Putamen (tissue), 1 donor: ENCODE measurements at places on chromosomes 13 and 19.

DNA sequence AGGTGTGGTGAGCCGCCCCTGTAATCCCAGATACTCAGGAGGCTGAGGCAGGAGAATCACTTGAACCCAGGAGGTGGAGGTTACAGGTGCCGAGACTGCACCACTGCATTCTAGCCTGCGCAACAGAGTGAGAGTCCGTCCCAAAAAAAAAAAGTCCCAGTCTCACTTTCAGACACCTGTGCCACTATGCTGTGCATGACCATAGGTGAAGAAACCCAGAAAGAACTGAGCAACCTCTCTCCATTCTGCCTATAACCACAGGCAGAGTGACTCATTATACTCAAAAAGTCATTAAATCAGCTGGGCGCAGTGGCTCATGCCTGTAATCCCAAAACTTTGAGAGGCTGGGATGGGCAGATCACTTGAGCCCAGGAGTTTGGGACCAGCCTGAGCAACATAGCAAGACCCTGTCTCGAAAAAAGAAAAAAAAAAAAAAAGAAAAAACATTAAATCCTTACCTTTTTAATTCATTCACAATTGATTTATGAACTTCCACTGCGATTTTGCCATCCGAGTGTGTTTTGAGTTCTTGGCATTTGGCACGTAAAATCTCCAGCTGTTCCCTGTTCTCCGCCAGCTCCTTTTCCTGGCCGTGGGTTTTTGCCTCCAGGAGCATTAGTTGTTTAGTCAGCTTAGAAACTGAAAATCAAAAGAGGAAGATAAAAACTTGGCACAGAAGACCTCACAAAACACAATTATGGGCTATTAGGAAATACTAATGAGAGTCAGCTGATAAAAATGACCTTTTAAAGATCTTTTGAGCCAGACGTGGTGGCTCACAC, 45.5 kb upstream of the SLC7A9 start:
- DNase-seq: no peak

DNA sequence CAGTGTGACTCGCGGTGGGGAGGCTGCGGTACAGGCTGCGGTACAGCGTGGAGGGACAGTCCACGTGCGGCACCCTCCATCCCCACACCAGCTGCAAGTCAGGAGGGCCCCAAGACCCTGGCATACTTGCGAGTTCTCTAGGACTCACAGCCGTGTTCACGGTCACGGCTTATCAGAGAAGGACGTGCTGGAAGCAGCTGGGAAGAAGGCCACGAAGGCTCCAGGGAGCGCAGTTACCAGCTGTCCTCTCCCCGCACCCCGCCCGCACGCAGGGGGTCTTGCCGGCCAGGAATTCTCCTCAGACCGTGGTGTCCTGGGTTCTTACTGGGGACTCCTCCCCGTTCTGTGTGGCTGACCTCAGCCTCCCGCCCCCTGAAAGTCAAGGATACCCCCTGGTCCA, 6.2 kb downstream of the ZNF444 start:
- no peak for DNase-seq

DNA sequence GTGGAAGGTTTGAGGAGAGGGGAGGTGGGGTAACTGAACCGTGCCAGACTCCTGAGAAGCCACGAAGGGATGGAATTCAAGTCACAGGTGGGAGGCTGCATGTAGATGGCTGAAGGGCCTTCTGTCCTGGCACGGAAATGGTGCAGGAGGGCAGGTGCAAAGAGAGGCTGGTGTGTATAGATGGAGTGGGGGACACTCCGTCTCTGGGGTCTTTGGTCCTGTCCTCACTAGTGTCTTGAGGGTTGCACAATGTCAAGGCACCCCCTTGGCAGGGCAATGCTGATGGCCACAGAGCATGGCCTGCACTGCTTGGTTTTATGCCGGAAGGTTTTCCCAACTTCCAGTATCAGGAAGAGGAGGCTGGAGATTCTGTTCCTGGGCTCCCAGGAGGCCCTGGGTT, 82.7 kb upstream of the SIAH3 start:
- DNase-seq: no peak

DNA sequence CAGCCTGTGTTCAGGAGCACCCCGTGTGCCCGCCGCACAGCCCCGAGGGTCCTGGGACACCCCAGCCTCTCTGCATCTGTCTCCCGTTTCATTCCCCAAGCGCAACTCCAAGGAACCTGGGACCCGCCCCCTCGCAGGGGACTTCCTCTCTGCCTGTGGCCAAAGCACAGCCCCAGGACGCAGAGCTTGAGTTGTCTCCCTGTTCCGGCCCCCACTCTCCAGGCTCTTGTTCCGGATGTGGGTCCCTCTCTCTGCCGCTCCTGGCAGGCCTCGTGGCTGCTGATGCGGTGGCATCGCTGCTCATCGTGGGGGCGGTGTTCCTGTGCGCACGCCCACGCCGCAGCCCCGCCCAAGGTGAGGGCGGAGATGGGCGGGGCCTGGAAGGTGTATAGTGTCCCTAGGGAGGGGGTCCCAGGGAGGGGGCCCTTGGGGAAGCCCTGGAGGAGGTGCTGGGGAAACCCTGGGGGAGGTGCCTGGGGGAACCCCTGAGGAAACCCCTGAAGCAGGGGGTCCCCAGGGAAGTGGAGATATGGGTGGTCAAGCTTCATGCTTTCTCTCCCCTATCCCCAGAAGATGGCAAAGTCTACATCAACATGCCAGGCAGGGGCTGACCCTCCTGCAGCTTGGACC, 1.3 kb downstream of the HCST start:
- DNase-seq: peak; percentile 68

DNA sequence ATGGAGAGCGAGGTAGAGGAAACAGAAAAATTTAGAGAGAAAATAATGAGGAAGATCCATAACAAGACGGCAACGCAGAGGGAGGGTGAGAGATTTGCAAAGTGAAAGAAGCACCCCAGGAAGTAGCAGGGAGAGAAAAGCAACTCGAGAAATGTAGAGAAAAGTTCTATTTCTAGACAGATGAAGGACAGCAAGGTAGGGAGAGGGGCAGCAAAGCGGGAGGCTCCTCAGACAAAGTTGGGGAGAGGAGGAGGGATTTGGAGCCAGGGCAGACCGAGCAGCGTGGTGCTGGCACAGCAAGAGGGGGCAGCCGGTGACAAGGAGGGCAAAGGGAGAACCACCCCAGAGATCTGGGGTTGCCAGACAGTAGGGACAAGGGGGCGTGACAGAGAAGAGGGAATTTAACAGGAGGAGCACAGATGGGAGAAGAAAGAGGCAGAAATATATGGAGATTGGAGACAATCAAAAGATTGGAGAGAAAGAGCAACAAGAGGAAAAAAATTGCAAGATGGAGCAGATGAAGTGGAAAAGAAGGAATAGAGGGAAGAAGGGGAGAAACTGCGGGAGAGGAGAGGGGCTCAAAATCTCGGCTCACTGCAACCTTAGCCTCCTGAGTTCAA, 989 bp downstream of the ZNF766 start:
- DNase-seq: peak; percentile 0

DNA sequence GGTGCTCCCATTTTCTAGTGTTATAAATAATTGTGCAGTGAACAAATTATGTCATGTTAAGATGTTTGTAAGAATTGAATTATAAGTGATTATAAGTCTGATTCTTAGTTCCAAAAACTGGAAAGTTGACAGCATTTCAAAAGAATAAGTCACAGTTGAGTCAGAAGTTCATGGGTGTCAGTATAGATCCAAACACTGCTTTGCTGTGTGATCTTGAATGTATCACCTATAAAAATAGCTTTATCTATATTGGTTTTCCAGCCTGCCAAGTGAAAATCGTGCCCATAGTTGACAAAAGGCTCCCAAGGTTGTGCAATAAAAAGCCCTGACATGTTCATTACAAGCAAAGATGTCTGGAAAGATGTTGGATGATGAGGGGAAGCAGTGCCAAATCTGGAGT, 336.0 kb downstream of the MTUS2 start:
- DNase-seq: no peak

- no peak for DNase-seq
These were observed 7.9 kb downstream of the CAB39L start for GRCh38 chr13:49435992-49436391.

DNA sequence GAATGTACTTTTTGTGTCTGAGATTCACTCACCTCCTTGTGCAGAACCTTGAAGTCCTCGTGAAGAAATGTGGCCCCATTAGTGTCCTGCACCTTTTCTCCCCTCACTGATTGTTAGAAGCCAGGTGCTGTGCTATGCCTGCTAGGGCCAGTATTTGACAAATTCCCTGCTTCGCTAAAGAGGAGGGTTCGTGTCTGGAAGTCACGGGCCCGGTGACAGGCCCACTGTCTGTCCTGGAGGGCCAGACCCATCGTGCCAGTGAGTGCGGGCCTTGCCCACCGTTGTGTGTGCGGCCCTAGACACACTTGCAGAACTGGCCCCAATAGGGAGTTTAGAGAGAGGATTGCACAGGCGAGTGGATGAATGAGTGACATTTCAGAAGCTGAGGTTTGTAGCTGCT, 36.8 kb upstream of the GAS6 start:
- DNase-seq: no peak

DNA sequence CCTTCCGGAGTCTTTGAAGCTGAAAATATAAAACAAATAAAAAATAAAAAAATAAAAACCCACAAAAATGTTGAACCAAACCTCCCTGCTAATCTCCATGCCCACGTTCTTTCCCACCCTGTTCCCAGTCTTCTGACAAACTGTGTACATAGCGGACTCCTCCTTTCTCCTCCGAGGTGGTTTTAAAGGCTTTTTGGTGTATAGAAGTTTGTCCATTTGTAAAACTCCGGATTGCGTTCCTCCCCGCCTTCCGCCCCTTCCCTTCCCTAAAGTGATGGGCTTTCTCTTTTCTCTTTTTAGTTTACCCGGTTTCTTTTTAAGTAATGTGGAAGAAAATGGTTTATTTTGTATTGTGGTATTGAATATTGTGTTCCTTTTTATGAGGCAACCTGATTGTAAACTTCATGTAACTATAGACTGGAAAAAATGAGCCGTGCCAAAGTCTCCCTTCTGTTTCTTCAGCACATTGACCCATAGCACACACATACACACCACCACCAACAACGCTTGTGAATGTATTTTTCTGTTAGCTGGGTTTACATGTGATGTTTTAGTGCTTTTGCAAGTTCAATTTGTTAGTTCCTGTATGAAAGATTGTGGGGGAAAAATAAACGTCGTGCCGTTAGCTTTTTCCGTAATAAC, 4.4 kb downstream of the ZIC2 start:
- no peak for DNase-seq

- no peak for DNase-seq
These were observed 2.6 kb downstream of the CAPN12 start for GRCh38 chr19:38741670-38742069.

DNA sequence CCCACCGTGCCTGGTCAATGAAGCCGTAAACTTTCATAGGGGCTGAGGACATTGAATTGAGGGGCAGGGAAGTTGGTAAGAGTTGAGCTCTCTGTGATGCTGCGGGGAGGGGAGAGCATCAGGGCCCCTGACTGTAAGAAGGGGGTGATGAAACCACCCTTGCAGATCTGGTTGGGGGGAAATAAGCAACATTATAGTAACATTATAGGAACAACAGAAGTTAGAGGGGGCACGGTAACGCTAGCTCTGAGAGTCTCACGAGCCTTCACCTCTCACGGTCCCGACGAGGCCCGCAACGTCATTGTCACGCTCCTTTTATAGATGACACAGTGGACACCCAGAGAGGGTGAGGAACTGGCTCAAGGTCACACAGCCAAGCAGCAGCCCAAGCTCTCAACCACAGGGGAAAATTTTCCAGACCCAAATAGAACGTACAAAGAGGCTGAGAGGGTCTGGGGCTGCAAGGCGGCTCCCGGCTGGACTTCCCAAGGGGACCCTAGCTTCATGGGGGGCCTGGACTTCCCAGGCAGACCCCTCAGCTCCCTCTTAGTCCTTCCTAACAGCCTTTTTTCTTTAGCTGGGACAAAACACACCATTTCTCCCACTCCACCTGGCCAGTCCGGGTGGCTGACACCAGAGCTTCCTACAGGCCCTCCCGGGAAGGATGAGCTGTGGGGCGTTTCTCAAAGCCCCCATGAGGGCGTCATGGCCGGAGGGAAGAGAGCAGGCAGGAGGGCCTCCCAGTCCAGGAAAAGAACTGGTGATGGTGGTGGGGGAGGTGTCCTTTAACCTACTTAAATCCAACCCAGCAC, 4.1 kb downstream of the TLE5 start:
- no peak for DNase-seq

- no peak for DNase-seq
These were observed 5.7 kb upstream of the RPS15 start for GRCh38 chr19:1432507-1432887.

- DNase-seq: no peak
These were observed 37.6 kb downstream of the PIN1 start for GRCh38 chr19:9872618-9873242.

- DNase-seq: no peak
These were observed 535 bp downstream of the CDKN2D start for GRCh38 chr19:10568062-10568825.

GRCh38 chr13:19089315-19089714, 92.3 kb downstream of the TUBA3C start:
- DNase-seq: no peak

- no peak for DNase-seq
These were observed 211.7 kb upstream of the IRS2 start for GRCh38 chr13:109998037-109998436.

- DNase-seq: no peak
These were observed 28.7 kb downstream of the CYSLTR2 start for GRCh38 chr13:48682436-48682835.

DNA sequence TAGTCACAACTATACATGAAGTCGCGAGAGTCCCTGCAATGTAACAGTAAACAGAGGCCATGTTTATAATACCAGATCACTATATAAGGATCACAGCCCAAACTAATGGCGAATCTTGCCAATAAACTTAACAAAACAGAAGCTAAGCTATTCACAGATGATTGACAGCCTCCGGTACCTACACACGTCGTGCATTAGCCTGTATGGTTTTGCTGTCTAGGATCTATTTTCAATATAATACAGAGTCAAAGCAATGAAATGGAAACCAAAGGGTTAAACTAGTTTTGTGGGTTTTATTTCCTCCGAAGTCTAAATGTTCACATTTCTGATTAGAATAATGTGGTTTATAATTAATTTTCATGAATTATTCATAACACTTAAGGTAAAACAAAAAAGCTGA, 10.1 kb downstream of the ANKRD10 start:
- no peak for DNase-seq

DNA sequence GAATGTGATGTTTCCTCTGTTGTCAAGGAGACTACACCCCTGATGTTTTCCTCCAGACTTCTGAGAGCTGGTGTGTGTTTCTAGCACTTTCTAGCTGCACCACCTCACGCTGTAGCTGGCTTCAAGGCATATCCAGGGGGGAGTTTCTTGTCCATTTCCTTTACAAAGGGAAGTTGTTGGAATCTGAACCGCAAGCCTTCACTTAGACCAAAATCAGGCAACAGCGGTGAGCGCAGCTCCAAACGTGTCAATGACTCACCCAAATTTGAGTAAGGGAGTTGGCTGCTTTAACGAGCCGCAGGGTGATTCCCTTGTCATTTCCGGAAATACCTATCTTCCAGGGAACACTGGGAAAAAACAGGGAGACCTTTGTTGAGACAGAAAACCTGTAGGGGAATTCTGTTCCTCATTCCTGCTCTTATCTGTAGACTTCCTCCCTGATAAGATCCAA, 2.5 kb downstream of the LDLR start:
- DNase-seq: no peak

DNA sequence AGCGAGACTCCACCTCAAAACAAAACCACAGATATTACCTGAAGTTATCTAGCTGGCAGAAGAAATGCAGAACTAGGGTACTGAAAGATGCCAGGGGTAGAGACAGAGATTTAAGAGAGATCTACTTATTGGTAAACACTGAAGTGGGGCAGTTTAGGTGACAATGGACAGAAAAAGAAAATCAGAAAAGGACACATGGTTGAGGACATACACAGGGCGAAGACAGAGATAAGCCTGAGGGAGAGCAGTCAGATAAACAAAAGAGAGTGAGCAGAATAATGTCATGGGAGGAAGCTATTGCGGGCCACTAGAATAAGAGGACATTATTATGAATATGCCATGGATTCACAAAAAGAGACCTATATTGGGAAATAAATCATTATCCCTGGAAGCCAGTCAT, 3.3 kb downstream of the NEK5 start:
- DNase-seq: no peak
